ENCODE measurements at places on chromosomes 5 and 9.

DNA sequence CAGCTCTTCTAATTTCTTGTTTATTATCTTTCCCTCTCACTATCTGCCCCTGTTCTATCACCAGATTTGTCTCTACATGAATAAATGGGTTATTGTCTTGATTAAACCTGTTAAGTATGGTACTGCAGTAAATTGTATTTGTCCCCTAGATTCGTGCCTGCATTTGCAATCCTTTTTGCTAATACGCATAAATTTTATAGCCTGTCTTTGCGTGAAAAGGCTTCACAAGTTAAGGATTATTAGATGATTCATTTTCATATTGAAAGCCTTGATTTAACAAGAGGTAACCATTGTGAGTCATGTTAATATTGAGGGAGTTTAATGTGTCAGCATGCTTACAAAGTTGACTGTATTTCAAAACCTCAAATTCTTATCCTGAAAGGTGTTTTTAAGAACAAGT, 204.6 kb downstream of the PCSK1 start:
- DNase-seq: no peak

DNA sequence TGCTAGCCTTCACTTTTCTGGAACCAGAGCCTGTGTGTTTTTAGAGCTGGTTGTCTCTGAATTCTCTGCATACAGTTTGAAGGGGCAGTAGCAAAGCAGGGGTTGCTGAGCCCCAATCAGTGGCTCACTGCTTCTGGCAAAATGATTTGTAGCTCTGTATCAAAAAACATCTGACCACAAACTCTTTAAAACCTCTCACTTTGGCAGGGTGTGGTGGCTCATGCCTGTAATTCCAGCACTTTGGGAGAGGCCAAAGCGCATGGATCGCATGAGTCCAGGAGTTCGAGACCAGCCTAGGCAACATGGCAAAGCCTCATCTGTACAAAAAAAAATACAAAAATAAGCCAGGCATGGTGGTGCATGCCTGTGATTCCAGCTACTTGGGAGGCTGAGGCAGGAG, 28.3 kb upstream of the APC start:
- no peak for DNase-seq

DNA sequence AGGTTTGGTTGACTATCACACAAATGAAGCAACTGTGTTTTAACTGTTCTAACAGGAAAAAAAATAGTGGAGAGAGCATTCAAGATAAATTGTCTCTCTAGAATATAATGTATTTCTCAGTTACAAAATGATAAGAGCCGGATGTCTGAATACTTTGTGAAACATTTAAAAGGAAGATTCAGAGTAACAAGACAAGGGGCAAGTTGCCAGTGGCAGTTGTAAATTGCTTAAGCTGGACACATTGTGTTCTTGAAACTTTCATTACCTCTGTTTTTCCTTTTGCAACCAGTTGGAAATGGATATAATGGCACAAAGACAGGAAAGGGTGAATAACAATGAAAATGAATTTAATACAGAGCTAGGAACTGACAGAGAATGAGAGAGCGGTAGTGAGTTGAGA, 15.2 kb upstream of the TBCA start:
- no peak for DNase-seq

- DNase-seq: no peak
Measured at GRCh38 chr5:106801554-106801953, 869.2 kb downstream of the EFNA5 start.

GRCh38 chr5:169876386-169876785, 103.9 kb downstream of the INSYN2B start:
- DNase-seq: no peak

DNA sequence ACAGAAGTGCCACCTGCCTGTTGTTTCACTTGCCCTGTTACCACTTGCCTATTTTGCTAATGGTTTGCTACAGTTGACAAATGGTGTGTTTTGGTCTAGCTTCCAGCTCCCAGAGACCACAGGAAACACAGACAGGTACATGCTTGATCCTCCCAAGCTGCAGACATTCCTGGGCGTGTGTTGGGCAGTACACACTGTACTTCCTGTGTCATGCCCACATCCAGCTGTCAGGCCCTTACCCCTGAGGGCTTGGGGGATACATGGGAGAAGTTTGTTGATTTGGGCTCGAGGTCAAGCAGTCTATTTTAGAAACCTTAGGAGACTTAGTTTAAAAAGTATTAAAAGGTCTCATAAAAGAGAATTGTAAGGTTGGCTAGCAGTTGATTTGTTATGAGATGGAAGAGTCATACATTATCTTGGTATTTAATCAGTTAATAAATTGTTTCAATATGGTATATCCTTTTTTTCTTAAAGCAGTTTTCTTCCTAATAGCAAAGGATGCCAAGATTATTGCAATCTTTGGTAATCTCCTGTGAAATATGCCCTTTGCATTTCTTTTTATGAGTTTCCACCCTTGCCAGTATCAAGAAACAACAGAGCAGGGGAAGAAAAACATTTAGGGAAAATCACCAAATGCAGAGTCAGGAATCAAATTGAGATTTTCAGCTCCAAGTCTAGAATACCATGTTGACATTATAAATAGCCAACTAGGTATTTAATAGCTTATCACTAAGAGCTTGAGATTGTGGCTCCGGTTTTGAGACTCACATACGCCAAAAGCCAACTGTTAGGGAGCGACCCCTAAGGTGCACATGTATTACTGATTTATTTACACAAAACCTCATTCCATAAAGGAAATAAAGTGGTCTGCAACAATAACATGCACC, 52.3 kb upstream of the CD180 start:
- no peak for DNase-seq

GRCh38 chr5:149410071-149410470, 31.0 kb upstream of the IL17B start:
- DNase-seq: no peak

DNA sequence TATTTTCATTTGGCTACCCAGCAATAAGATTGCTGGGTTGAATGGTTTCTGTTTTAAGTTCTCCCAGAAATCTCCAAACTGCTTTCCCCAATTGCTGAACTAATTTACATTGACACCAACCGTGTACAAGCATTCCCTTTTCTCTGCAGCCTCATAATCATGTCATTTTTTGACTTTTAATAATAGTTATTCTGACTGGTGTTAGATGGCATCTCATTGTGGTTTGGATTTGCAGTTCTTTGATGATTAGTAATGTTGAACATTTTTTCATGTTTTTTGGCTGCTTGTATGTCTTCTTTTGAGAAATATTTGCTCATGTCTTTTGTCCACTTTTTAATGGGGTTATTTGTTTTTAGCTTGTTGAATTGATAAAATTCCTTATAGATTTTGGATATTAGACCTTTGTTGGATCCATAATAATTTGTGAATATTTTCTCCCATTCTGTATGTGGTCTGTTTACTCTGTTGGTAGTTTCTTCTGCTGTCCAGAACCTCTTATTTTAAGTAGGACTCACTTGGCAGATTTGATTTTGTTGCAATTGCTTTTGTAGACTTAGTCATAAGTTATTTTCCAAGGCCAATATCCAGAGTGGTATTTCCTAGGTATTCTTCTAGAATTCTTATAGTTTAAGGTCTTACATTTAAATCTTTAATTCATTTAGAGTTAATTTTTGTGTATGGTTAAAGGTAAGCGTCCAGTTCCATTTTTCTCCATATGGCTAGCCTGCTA, 793.7 kb downstream of the BRINP1 start:
- no peak for DNase-seq

GRCh38 chr9:96854651-96855273, 448 bp upstream of the ZNF782 start:
- no peak for DNase-seq

GRCh38 chr5:8192840-8193239, 323.9 kb downstream of the MTRR start:
- DNase-seq: no peak

- DNase-seq: no peak
Measured at GRCh38 chr9:20898885-20899554, 132.4 kb downstream of the HACD4 start.

GRCh38 chr9:106830527-106831150, 32.3 kb upstream of the ZNF462 start:
- DNase-seq: peak; percentile 9

DNA sequence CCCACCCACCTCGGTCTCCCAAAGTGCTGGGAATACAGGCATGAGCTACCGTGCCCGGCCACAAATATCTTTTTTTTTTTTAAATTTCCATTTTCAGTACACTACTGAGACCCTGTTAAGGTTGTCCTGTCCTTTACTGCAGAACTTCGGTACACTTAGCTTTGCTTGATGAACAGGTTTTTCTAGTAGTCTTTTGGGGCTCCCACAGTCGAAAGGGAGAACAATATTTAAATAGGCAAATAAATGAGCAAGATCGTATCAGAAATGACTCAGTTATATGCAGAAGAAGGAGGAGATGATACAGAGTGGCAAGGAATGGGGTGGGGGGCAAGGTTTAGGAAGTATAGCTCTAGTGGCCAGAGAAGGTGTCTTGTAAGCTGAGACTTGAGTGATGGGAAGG, 52.7 kb downstream of the MSX2 start:
- DNase-seq: no peak

DNA sequence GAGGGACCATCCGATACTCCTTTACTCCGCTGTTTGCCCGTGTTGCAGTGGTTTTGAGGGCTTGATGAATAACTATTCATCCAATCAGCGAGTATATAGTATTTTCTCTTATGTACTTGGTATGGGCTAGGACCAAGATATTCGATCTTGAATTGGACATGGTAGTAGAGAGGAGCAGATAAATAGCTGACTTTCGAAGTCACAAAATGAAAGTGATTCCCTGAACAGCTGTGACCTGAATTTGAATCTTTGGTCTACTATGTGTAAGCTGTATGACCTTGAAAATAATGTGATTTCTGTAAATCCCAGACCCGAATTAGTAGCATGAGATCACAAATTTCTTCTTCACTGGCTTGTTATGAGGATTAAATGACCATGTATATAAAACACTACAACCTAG, 134.4 kb downstream of the TUSC1 start:
- DNase-seq: no peak

GRCh38 chr9:134515026-134515821, 126.4 kb upstream of the COL5A1 start:
- no peak for DNase-seq

DNA sequence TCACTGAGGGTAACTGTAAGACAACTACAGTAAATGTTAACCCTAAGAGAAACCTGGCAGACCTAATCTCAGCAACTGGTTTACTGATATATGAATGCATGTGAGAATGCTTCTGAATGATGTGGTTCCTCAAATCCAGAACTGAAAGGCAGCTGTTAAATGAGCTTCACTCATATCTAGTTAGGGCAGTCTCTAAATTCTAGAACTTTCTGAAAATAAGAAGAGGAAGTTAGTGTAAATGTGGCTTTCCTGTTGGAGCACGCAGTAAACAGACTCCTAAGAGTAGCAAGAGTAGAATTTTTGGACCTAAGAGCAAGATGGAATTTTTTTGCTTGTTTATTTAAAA, 117.9 kb upstream of the KCNN2 start:
- no peak for DNase-seq

- DNase-seq: no peak
Measured at GRCh38 chr9:21831841-21832509, 29.5 kb downstream of the MTAP start.

- no peak for DNase-seq
Measured at GRCh38 chr9:129437626-129438323, 183.1 kb downstream of the C9orf50 start.

- DNase-seq: no peak
Measured at GRCh38 chr9:129954868-129955550, 88.0 kb downstream of the FNBP1 start.

- DNase-seq: no peak
Measured at GRCh38 chr9:20178197-20178596, 389.4 kb upstream of the SLC24A2 start.

GRCh38 chr9:104743376-104743985, 4.0 kb upstream of the NIPSNAP3A start:
- peak; percentile 41 for DNase-seq

GRCh38 chr5:181145133-181145532, 2.3 kb upstream of the OR2V2 start:
- DNase-seq: no peak

- no peak for DNase-seq
Measured at GRCh38 chr5:16856531-16856930, 79.6 kb downstream of the MYO10 start.

GRCh38 chr5:179698935-179699615, at the start of gene CANX:
TSS of gene CANX (plus strand) at chr5:179698967. CDS start at chr5:179705682, 6,715 bp downstream.
- no peak for DNase-seq

GRCh38 chr9:75046725-75047345, 18.7 kb upstream of the CARNMT1 start:
- no peak for DNase-seq

DNA sequence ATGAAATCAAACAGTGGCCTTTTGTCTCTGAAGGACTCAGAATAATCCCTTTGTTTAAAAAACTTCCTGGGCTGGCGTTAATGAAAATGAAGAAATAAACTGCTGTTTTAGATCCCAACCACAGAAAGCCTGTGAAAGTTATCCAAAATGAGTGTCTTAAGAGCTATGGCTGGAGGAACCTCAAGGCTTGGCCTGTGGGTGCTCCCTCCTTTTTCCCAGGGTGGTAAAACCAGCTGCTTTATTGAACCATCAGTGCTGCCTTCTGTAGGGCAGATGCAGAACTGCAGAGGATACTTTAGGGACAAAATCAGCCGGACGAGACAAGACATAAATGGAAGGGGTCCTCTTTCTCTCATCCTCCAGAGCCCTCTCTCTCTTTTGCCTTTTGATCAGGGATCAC, 100.9 kb downstream of the SMARCA2 start:
- no peak for DNase-seq

- DNase-seq: no peak
Measured at GRCh38 chr9:37917801-37918664, 14.1 kb upstream of the SLC25A51 start.

GRCh38 chr9:129612123-129612522, 8.8 kb downstream of the C9orf50 start:
- no peak for DNase-seq

GRCh38 chr9:30244877-30245276, 2139.6 kb upstream of the ACO1 start:
- DNase-seq: no peak

- DNase-seq: no peak
Measured at GRCh38 chr5:6597557-6597956, 35.3 kb downstream of the NSUN2 start.

- no peak for DNase-seq
Measured at GRCh38 chr5:131609774-131610173, 25.3 kb downstream of the RAPGEF6 start.

GRCh38 chr5:152437866-152438265, 32.8 kb upstream of the NMUR2 start:
- DNase-seq: no peak

DNA sequence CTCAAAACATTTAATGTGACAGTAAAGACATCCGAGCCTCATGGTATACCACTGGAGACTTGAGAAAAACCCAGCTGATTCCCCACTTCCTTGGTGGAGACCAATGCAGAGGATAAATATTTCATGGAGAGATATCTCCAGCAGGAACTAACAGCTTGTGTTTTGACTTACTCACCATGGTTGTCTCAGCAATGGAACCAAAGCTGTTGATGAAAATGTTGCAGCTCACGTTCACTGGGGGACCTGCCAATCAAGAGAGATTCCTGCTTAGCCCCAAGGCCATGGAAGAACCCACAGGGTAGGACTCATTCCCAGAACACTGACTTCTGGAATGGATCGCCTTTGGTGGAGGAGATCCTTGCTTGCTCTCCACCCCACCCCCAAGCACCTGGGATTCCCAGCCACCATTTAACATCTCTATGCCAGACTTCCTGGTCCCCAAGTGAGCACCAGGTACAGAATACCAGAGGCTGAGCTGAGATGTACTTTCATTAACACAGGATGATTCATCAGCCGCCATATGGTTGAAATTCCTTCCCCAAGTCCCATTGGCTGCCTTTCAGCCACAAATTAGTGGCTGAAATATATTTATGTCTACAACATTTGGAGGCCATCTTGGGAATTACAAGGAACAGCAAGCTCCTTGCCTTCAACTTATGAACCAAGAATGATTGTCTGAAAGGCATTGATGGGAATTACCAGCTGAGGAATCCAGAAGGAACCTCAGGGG, 37.9 kb downstream of the GLRA1 start:
- no peak for DNase-seq

All from NCI-H774 (cell line).